Activated gamma-delta T cell treated with anti-CD3 and anti-CD28 coated beads, Interleukin-2, amount 50 U/mL, for 16 hours (primary cell): ENCODE measurements at places on chromosomes 2 and 18.

DNA sequence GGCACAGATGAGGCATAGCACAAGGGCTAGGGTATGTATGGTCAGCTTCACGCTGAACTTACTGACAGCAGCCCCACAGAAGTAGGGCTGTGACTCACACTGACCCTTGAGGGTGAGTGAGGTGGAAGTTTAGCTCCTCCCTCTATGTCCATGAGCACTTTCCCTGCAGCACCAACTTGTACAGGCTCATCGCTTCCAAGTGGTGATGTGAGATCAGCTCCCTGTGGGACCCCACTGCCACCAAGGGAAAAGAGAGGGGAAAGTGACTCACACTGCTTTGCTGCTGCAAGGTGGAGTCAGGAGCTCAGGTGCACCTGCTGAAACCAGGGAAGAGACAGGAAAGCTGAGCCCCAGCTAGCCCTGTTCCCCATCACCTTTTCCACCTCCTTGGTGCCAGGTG is 91.5 kb downstream of the TEX51 start:
- no peak for DNase-seq

- no peak for DNase-seq
These were observed 99.4 kb upstream of the NCK2 start for GRCh38 chr2:105645031-105645937.

DNA sequence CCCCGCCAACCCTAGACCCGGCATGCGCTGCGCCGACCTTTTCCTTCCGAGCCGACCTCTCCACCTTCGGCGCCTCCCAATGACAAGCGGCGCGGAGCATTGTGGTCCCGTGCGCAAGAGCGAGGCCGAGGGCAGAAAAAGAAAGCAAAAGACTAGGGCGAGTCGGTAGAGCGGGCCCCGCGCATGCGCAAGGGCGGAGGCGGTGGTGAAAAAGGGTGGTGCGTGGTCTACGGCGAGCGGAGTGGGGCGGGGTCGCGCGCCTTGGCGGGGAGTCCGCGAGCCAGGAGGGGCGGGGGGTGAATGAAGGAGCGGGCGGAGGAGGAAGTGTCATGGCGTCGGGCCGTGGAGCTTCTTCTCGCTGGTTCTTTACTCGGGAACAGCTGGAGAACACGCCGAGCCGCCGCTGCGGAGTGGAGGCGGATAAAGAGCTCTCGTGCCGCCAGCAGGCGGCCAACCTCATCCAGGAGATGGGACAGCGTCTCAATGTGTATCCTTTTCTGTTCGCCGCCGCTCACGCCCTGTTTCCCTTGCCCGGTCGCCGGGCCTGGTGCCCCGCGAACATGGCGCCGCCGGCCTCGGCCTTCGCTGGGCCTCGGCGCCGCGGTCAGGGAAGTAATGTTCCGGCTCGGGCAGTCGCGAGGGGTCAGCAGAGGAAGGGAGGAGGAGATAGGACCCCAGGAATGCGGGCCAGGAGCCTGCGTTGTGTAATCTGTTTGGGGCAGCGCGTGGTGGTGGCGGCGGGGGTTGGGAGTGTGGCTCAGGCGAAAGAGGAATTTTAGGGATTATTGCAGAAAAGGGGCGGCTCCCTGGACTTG is at the start of gene CCNT2:
Gene CCNT2, plus strand, starts transcription at position 297 of the 815 bp plus-strand sequence. Its CDS starts 33 bp downstream, at position 330.
- DNase-seq, result peak; percentile 100

DNA sequence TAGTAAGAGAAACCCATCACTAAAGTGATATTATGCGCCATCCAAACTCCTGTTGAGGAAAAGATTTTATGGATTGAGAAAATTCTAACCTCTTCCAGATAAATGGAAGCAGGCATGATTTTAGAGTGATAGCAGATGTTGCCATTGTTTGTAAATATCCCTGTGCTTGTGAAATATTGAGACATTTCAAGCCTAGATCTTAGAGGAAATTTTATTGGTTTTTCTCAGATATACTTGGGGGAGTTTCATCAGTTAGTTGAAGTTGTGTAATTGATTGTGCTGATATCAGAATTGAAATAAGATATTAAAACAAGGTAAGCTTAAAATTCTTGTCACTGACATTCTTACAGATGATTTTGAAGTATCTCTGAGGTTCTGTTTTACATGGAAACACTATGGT is 390.9 kb upstream of the FANCL start:
- no peak for DNase-seq

GRCh38 chr2:156023229-156023869 is 309.2 kb downstream of the NR4A2 start:
- DNase-seq, result no peak

DNA sequence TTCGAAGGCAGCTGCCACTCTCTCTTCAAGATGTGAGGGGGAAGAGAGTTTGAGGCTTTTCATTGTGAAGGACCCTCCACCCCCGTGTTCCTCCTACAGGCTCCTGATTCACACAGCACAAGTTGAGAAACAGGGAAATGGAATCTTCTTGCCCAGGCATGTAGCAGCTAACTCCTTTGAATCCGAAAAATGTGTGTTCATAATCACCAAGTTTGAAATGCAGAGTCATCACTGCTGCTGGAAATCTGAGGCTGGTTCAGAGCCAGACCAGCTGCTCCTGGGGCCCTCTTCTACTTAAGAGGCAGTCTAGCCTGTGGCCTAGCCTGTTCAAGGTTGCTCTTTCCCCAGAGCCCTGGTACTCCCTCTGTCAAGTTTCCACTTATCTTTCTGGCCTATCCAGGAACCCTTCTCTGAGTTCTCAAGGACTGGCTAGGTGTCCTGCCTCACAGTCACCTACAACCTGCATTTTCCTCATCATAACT is 166.4 kb downstream of the TMEM247 start:
- no peak for DNase-seq

DNA sequence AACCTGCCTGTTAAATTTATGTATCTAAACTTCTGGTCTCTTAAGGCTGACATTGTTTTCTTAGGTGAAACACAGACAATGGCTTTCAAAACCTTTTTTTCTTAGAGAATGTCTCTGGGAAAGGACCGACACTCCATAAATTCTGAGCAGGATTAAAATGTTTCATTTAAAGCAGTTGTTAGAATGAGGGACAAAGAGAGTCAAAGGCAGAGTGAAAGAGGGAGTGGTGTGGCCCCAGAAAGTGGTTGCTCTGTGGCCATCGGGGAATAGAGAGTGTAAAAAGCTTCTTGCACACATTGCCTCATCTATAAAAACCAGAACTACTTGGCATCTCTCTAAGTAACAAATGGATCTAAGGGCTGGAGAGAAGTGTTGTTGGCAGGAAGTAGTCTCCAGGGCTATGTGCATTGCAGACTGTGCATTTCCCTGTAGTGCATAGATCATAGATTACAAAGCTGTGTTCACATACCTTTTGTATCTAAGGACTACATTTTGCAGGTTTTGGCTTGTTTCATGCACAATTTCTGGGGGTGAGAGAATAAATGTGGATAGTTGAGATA is 3.6 kb downstream of the RPRM start:
- DNase-seq, result no peak

- no peak for DNase-seq
These were observed 156.3 kb downstream of the TTC32 start for GRCh38 chr2:19745318-19746136.

DNA sequence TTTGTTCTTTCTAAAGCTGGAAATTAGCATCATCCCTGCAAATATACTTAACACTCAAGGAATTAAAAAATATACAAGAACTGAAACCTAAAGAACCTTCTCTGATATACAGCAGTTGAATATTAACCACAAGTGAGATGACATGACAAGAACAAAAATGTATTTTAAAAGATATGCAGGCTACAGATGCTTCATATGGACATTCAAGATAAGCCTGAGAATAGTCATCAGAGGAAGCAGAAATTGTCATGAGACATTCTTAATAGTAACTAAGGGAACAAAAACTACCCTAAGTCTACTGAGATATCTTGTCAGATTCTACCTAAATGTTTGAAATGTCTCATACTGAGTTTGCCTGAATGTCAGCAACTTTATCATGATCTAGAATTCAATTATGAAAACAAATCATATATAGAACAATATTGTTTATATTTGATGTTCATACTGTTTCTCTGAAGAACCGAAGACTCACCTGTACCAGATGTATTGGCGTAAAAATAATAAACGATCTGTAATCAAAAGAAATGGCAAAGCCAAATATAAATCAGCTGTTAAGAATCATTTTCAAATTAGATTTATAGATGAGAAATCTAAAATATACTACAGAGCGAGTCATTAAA is 4.7 kb downstream of the NBAS start:
- no peak for DNase-seq

DNA sequence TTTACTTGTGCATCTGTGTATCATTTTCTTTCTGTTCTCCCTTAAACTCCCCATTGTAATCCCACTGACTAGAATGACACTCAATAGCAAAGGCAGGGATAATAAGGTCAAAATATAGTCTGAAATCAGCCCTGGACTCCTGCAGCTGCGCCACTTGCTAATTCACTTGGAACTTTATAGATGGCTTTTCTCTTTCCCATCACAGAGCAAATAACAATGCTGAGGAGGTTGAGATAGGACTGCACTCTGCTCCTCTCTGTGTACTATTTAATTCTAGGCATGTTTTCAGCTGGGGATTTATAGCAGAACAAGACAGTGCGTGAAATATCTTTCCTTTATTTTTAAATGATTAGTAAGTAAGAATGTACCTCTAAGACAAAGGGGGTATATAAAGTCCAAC is 324.2 kb downstream of the LNPK start:
- no peak for DNase-seq

GRCh38 chr2:236988690-236989624 is 96.7 kb upstream of the COPS8 start:
- DNase-seq, result no peak

GRCh38 chr2:72293620-72294019 is 146.0 kb upstream of the CYP26B1 start:
- DNase-seq, result no peak

DNA sequence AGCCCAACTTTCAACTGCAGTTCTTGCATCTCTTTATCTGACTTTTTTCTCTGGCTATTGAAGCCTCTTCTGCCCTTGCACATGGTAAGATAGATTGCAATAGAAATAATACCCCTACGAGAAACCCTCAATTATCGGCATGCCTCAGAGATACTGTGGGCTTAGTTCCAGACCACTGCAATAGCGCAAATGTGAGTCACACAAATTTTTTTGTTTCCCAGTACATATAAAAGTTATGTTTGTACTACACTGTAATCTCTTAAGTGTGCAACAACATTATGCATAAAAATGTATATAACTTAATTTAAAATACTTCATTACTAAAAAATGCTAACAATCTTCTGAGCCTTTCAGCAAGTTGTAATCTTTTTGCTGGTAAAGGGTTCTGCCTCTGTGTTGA is 124.7 kb downstream of the PDE1A start:
- no peak for DNase-seq

DNA sequence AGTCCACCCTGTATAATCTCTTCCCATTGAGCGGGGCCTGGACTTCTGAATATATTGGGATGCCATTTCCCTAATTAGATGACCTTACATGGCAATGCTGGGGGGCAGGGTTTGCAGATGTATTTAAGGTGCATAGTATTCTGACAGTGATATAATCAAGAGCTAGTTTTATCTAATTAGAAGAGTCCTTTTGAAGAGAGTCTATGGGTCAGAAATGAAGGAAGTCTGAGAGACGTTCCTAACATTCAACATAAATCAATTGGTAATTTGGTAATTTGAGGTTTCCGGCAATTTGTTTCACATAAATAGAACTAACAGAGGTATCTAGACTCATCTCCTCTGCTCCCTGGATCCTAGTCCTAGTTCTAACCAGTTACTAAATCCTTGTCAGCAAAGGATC is 25.7 kb upstream of the UXS1 start:
- DNase-seq, result no peak

- no peak for DNase-seq
These were observed 237.6 kb downstream of the ALPK2 start for GRCh38 chr18:58391231-58391825.

GRCh38 chr2:66867063-66867441 is 432.1 kb downstream of the MEIS1 start:
- no peak for DNase-seq

- peak; percentile 43 for DNase-seq
These were observed 2.7 kb downstream of the GPC1 start for GRCh38 chr2:240437861-240438809.

GRCh38 chr2:186827411-186827810 is 21.6 kb downstream of the ZSWIM2 start:
- DNase-seq, result no peak

GRCh38 chr2:98937906-98938305 is 1.9 kb upstream of the CRACDL start:
- no peak for DNase-seq

DNA sequence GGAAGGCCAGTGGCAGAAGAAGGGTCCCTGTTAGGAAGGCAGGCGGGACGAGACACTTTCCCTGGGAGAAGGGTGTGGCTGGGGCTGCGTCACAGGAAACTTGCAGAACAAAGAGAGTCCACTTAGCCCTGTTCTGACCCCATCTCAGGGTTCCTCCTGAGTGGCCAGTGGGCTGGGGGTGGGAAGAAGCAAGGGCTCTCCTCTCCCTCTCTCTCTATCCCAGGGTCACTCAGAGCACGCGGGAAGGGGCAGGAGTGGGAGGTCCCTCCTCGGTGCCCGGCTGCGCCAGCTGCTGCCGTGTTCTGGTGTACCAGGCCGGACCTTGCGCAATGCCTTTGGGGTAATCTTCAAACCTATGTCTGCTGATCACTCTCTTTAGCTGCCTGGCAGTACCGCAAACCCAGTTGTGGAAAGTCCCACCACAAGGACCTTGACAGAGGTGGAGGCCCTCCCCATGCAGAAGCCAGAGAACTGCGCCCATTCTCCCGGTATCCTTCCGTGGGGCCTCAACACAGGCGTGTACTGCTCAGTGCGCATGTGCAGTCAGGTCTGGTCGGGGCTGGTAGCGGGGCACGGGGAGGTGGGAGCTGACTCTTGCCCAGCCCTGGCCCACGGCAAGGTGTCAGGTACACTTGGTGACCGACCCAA is 47.8 kb upstream of the ST3GAL5 start:
- no peak for DNase-seq

DNA sequence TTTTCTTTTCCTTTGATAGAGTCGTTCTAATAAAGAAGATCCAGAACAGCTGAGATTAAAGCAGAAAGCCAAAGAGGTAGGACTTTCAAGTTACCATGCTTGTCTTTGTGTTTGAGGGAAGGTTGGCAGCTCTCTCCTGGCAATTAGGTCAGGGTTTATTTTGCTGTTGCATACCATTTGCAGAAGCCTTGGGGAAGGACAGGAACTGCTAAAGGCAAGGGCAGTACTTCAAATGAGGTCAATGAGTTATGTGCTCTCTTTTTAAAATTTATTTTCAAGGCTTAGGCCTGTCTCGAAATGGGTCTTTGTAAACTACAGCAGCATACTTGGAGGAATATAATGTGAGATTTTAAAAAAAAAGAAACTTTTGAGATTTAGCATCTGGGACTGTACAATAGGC is 108.9 kb downstream of the TAF4B start:
- no peak for DNase-seq

GRCh38 chr2:191366199-191366598 is 121.0 kb downstream of the MYO1B start:
- DNase-seq, result no peak

DNA sequence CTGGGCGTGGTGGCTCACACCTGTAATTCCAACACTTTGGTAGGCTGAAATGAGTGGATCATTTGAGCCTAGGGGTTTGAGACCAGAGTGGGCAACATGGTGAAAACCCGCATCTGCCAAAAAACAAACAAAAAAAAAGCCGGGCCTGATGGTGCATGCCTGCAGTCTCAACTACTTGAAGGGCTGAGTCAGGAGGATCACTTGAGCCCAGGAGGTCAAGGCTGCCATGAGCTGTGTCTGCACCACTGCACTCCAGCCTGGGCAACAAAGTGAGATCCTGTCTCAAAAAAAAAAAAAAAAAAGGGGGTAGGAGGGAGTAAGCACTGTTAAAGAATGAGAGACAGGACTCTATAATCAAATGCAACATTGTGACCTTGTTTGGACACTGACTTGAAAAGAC is 54.6 kb downstream of the HDLBP start:
- DNase-seq, result no peak
